Naive thymus-derived CD8-positive, alpha-beta T cell (primary cell): ENCODE measurements at places on chromosomes 16 and 17.
A peak's percentile ranks its signal among the peaks of the same experiment; 100 is the strongest.

DNA sequence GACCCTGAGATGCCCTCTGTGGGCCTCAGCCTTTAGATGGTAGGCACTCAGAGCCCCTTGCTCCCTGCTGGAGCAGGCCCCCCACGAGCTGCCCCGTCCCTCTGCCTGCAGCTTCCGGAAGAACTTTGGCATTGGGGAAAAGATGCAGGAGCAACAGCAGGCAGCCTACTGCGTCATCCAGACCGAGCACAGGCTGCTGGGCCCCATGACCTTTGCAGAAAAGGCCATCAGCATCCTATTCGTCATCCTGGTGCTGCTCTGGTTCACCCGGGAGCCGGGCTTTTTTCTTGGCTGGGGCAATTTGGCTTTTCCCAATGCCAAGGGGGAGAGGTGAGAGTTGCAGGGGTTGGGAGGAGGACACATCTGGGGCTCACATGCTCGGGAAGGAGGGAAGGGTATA is 12.7 kb upstream of the FOXN1 start:
- no peak for DNase-seq

GRCh38 chr17:35537601-35538141 is at the start of gene SLFN12L:
SLFN12L (minus strand) TSS chr17:35537678; CDS start chr17:35522364, 15,314 bp downstream.
- no peak for DNase-seq

- no peak for DNase-seq
These were observed 299.6 kb downstream of the MAP2K4 start for GRCh38 chr17:12320286-12320685.

DNA sequence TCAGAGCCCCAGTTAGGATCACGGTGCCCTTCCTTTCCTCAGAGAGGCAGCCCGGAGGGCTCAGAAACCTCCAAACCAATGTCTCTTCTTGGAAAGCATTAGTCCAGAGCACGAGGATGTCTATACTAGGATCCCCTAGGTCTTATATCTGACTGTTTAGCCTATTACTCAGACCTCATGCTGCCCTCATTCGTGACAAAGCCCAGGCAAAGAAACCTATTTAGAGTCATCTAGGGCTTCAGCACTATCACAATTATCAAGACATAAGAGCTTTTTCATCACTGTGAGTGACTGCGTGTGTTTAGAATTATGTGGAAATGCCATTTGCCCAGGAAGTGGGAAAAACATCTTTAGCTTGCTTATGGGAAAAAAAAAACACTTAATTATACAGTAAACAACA is 159.8 kb upstream of the NOL11 start:
- DNase-seq, result no peak

GRCh38 chr17:79970576-79971068 is 65.0 kb downstream of the TBC1D16 start:
- peak; percentile 64 for DNase-seq

DNA sequence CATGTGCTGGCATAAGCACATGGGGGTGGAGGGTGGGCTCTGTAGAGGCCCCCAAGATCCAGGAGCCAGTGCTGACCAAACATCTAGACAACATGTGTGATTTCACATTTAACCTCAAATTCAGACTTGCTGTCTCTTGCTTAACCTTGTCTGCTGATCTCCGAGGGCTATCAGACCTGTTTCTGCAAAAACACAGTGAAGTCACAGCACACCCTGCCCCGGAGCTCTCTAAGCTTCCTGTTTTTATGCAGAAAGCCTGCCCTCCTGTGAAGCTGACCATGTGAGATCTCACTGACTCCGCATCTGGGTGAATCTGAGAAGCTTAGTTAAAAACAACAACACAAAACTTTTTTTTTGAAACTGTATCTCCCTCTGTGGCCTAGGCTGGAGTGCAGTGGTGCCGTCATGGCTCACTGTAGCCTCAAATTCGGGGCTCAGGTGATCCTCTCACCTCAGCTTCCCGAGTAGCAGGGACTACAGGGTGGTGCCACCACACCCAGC is 6.6 kb upstream of the DPEP2 start:
- peak; percentile 84 for DNase-seq

DNA sequence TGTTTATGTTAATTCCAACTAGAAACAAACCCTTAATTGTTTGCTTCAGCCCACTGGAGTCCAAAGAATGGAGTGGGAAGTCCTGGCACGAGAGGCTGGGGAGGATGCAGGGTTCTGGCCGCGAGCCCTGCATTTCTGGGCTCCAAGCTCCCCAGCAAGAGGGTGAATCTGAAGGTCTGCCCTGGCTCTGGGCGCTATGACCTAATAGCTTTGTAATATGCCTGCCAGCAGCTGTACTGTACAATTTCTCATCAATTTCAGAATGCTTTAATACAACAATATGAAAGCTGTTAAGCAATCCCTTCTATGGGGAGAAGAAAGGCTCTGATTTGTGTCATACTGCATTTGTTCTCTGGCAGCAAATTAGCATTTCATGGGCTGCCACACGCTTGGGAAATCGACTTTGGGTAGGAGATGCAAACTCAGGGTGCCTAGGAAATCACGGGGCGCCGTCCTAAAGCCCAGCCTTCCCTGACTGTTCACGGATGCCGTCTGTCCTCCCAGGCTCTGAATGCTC is 43.8 kb downstream of the NDEL1 start:
- DNase-seq, result no peak
